Tongue (tissue), 3 donors: ENCODE measurements at places on chromosomes 16 and 17.
A peak's percentile ranks its signal among the peaks of the same experiment; 100 is the strongest.

GRCh38 chr16:50183316-50183715, 30.2 kb downstream of the TENT4B start:
- no peak for DNase-seq

GRCh38 chr17:72382971-72383722, 262.3 kb downstream of the SOX9 start:
- DNase-seq: peak; percentile 49

- DNase-seq: no peak
Observed at GRCh38 chr17:66767154-66767933, 67.6 kb upstream of the CACNG5 start.

DNA sequence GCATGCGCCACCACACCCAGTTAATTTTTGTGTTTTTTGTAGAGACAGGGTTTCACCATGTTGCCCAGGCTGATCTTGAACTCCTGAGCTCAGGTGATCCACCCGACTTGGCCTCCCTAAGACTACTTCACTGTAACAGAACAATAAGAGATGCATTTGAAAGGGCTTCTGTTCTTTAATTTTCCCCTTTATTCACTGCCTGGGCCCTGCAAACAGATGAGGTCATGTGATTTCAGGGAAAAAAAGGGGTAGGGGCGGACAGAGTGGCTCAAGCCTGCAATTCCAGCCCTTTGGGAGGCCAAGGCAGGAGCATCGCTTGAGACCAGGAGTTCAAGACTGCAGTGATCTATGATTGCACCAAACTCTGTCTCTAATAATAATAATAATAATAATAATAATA, 36.3 kb downstream of the TMEM114 start:
- no peak for DNase-seq

DNA sequence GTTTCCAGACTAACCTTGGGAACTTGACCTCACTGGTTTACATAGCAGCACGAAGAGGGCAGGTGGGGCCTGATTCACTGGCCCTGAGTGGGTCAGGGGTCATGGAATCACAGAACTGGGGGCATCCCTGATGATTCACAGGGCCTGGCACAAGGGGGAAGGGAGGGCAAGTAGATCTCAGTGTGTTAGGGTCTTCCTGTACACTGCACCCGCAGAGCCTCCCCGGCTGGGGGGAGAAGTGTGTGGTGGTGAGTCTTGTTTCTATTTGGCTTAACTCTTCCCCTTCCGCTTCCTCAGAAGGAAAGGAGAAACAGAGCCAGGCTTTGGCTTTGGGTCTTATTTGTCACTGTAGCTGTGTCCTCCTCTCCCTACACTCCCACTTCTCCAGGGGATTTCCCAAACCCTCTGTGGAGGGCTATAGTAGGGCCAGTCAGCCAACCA, 3.7 kb downstream of the STARD3 start:
- DNase-seq: no peak

- DNase-seq: no peak
Observed at GRCh38 chr16:22337045-22337444, 37.4 kb downstream of the CDR2 start.

DNA sequence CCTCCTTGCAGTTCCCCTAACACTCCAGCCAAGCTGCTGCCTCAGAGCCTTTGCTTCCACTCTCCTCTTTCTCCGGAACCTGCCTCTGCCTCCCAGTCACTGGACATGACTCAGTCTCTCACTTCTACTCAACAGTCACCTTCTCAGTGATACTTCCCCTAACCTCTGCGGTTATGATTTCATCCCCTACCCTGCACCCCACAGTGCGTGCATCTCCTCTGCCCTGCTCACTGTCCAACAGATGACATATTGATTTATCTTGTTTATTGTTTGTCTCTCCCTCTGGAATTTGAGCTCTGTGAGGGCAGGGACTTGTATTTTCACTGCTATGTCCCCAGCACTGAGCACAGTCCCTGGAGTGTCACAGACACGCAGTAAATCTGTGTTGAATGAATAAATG, 100.7 kb downstream of the CYLD start:
- no peak for DNase-seq

DNA sequence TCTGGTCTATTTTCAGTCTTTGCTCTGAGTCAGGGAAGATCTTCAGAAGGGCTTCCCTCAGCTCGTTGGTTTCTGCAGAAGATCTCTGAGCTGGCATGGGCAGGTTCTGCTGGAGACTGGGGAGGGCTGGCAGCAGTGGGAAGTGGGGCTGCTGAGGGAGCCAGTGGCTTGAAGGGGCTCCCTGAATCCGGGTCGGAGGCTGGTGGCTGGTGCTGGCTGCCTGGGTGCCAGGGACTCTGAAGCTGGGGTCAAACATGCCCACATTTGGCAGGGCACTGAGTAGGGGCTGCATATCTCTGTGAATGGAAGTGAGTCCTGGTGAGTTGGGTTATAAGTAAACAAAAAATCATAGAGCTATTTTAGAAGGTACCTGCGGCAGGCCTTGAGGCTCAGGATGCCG, 67.0 kb downstream of the N4BP1 start:
- DNase-seq: no peak

- no peak for DNase-seq
Observed at GRCh38 chr17:13030056-13030455, 12.2 kb upstream of the ELAC2 start.

DNA sequence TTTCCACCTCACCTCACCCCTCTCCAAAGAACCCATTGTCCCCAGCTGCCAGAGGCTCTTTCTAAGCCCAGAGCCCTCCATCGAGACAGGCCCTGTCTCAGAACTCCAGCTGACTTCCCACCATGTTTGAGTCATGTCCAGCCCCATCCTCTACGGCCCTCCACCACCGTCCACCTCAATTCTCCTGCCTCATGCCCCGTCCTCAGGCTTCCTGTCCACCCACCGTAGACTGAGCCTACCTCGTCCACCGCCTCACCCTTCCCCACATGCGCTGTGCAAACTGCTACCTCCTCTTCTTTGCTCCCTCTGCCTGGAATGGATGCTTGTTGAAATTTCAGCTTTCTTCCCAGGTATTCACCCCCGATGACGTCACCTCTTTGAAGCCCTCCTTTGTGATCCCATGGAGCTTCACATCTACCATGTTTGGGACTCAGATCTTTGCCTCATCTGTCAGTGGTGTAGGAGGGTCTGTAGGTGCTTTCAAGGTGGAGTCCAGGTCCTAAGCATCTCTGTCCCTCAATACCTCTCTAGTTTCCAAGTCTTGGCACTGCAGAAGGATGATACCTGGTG, 149.0 kb downstream of the MRM1 start:
- no peak for DNase-seq

GRCh38 chr16:9007177-9007794, 43.6 kb upstream of the USP7 start:
- no peak for DNase-seq

- no peak for DNase-seq
Observed at GRCh38 chr17:3641014-3641413, 4.5 kb downstream of the CTNS start.

DNA sequence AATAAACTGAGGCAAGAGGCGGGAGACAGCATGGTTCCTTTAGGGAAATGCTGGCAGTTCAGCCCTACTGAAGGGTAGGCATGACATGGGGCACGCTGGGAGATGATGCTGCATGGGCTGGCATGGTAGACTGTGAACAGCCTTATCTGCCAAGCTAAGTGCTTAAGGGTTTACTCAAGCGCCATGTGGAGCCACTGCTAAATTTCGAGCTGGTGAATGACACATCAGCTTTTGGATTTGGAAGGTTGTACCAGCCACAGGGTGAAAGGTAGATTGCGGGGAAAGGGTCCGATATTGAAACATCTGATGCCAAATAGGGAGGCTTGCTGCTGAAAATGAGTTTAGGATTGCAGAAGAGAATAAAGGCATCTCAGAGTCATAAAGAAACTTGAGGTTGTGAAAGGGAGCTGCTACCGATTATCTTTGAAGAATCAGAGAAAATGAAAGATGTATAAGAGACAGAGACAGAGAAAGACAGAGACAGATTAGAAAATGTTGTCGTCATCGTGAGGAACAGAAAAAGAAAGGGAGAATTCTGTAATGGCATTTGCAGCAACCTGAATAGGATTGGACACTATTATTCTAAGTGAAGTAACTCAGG, 16.3 kb downstream of the PIK3R5 start:
- DNase-seq: no peak

DNA sequence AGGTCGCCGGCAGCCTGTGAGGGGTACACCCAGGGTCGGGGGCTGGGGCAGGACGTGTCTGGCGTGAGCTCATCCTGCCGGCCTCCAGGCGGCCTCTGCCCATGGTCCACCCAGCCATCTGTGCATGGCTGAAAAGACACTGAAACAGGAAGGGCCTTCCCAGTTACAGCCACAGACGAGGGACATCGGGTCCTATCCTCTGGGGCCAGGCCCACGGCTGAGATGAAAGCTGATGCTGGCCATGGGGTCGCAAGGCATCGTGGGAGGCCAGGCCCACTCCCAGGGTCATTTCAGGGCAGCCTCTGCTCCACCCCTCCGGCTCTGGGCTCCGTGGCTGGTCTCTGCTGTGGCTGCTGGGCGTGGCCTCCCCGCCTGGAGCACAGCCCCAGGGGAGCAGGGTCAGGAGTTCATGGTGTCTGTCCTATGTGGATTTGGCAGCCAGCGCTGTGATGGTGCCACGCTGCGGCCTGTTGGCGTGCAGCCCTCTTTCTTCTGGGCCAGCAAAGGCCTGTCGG, 16.6 kb upstream of the ATP6V0C start:
- DNase-seq: peak; percentile 84

DNA sequence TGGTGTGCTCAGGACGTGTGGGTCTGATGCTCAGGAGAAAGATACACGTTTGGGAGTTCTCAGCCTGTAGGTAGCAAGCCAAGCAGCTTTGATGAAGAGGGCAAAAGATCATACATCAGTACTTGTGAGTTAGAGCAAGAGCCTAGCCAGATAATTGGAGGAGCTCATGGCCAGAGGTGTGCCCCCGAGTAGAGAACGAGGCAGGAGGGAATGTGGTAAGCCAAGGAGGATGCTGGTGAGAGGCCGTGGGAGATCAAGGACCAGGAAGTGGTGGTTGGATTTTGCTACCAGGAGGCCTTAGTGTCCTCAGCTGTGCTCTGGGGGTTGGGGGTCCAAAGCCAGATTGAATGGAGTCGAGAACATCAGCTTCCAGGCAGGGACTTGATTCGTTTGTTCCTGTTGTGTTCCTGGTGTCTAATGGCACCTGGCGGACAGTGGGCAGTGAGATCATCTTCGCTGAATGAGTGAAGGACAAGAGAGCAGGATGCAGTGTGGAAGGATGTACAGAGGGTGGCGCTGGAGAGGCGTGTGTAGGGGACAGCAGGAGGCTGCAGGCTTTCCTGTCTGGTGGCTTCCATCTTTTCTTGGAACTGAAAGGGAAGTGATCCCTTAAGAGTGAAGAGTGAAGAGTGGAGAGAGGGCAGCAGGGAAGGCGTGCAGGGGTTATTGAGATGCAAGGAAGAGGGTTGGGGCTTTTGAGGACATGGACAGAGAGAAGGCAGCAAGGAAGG, 11.6 kb downstream of the FBXL19 start:
- DNase-seq: peak; percentile 42

DNA sequence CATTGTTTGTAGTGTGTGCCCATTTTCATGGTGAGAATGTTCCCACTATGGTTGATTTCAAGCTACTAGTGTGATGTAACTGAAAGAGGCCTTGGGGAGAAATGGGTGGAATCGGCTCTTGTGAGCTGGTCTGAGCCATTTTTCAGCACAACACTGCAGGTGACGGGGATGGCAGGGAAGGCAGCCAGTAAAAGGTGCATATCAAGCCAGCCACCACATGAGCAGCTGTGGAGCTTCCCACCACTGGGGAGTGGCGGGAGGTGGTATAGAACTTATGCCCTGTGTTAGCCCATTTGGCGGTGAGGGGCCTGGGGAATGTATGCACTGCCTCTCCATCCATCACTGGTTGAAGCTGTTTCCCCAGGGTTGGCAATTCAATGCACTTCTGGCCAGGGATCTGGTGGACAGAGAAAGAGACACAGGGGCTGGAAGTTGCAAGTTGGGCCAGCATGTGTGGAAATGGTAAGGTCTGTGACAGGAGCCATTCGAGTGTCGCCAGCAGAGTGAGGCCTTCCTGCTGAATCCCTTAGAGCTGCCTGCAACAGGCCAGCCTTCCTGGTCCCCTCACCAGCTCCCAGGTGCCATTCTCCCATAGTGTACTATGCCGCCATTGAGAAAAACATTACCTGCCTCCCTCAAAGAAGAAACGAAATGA, 31.7 kb upstream of the BRD7 start:
- DNase-seq: no peak

DNA sequence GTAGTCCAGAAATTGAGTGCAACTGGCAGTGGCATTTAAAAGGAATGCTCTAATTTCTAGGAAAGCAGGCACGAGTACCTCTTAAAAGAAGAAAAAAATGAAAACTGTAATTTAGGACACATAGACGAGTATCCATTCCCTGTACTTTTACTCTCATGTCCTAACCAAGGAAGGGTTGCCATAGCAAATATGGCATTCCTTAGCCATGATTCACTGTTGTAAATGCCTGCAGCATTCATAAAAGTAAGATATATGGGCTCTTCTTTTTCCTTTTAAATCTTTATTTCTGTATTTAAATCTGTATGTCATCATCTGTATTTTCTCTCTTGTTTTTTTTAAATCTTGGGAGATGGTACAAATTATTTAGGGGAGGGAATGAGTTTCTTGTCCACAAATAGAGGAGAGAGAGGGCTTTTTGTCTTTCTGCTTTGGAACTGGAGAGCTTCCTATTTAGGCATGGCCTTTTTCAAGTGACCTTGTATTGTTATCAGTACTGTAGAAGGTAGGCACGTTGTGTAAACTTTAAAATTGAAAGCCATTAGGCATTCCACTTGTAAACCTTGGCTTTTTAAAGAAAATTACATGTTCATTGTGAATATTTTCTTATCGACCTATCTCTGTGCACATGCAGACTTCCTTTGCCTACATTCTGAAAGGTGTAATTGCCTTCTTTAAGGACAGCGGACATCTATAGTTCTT, 50.0 kb downstream of the TENT4B start:
- peak; percentile 62 for DNase-seq

GRCh38 chr17:31591924-31592323, 200.4 kb downstream of the RAB11FIP4 start:
- DNase-seq: no peak

DNA sequence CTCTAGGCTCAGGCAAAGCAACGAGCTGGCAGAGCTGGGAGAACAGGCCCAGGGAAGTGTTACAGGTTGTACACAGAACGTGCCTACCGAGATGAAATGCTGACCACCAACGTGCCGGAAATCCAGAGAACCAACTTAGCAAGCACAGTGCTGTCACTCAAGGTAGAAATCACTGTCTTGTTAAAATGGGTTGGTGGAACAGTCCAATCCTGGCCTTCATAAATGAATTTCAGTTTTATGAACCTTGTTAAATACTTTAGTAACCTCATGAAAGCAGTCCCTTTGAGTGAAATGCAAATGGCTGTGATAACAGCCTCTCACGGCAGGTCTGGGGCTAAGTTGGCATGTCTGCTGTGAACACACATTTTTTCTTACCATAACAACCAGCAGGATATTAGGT, 29.0 kb downstream of the ETV4 start:
- no peak for DNase-seq

DNA sequence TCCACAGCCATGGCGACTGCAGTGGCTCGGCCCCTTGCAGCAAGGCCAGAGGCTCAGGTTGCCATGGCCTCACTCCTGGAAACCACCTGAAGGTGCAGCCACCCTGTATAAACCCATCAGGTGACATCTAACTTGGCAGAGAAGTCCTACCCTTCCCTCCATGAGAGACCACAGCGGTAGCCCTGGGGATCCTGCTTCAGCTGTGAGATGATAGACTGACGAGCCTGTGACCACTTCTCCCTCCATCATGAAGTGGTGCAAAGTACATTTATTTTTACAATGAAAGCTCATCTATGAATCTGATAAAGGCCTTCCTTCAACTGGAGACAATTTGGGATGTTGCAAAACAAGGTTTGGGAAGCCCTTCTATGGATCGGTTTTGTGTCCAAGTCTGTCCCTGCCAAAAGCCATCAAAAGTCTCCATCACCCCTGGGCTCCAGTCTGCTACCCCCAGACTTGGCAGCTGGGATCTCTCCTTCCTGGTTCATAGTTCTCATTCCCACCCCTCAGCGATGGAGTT, 1.8 kb downstream of the ZACN start:
- DNase-seq: no peak
